ENCODE measurements at places on chromosomes 2 and 18.
A peak's percentile ranks its signal among the peaks of the same experiment; 100 is the strongest.

GRCh38 chr2:50820176-50820575, 211.8 kb downstream of the NRXN1 start:
- DNase-seq, result no peak

DNA sequence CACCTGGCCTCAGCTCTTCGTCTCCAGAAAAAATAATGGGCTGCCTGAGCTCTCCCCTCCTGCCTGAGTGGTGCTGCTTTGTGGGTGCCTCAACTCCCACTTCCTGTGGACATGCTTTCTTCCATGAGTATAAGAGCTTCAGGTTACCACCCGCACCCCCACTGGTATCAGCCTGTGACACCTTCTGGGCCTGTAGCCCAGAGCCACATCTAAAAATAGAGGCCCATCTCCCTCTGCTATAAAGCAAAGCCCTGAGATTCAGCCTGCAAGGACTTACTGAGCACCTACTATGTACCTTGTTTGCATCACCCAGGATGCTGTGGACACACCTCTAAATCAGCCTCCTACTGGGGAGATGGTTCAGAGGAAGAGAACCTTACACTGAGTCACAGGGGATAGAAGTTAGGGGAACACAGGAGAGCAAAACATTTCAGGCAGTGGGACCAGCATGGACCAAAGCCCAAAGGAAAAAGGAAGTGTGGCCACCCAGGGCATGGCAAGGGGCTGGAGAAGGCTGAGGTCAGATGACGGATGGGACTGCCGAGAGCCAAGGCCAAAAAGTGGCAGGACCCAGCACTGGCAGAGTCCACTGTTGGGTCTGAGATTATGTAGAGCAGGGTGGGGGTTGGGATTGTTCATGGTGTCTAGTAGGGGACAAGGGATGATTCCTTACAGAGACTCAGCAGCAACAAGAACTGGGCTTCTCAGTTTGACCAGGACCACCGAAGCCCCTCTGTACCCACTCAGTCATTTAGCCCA, 123.7 kb upstream of the PPP1CB start:
- DNase-seq, result no peak

DNA sequence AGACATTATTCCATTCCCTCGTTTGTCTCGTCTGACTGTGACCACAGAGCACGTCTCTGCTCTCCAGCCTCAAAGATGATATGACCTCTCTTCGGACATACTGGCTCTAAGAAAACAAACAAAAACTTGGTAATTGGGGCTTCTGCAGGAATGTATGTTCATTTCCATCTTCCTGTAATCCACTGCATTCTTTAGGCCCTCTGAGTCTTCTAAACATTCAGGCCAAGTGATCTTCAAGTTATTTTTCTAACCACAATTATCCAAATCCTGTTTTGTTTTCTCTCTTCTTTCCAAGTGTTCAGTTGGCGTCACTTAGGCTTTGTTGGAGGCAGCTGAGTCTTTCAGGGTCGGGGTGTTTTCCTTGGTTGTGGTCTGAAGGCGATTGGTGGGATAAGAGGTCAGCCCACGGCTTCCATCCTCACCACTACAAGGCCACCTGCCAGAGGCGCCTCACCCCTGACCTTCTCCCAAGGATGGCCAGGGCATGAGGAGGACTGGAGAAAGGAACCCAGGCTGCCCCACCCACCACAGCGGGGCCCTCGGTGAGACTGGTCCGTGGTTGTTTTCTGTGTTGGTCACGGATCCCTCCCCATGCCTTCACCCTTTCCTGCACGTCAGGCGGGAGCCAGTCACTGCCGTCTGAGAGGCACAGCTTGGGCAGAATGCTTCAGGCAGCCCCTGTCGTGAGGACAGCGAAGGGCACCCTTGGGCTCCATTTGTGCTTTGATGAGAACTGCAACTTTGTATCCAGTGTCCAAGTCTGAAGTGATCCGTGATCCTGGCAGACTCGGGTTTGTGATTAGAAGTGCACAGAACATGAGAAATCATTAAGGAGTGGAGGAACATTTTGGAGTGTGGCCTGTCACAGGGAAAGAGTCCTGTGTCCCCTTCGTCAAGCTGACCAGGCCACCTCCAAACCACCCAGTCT, 88.6 kb upstream of the FHL2 start:
- DNase-seq, result no peak

DNA sequence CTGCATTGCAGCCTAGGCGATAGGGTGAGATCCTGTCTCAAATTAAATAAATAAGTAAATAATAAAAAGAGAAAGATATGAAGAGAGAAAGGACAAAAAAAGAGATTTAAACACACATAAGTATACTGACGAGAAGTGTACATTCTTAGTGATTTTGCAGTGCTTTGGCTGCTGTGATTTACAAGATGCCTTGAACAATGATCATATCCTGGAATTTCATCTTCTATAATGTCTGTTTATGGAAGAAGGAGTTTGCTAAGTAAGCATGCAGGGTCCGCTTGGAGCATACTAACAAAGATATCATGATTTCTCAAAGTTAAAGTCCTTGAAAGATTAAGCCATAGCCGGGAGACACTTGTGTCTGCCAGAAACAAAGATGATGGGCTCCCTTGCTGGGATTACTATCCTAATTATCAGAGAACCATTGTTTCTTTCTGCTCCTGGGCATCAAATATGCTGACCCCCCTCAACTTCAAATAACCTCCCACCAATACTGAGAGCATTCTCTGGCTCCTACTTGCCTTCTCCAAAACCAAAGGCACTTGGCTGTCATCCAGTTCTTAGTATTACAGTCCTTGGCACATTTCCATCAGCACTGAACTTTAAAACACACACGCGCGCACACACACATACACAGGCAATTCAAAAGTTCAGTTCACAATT, 47.5 kb upstream of the STAM2 start:
- peak; percentile 25 for DNase-seq

- no peak for DNase-seq
Observed at GRCh38 chr2:120667981-120668380, 67.7 kb upstream of the GLI2 start.

- no peak for DNase-seq
Observed at GRCh38 chr2:30964334-30965005, 157.2 kb upstream of the CAPN13 start.

DNA sequence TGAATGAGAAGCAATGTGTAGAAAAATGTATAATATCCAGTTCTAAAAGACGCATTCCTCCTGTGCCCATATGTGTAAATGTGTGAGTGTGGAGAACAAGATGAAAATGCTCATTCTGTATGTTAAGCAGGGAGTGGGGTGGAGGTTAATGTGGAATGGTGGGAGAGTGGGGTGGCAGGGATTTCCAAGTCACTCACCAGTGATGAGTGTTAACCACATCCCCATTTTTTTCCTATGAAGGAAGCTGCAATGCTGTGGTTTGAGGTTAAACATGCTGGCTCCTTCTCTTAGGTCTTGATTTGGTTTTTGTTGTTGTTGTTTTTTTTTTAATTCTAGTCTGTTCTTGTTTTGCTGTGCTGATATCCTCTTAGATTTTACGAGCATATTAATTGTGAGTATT, 169.4 kb downstream of the NEDD4L start:
- no peak for DNase-seq

DNA sequence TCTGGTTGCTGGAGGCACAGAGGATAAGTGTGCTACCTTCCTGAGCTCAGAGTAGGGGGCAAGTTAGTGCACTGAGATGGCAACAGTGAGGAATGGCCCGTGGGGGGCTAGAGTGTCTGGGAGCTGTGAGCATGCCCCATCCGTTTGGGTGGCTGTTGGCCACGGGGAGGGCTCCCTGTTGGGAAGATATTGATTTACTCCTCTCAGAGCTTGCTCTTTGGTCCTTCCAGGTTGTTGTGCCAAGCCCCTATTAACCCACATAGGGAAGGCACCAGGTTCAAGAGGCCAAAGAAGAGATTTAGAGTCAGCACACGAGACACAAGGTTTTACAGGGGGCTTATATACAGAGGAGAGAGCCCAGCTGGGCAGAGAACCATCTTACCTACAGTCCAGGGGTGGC, 318.8 kb downstream of the TSN start:
- DNase-seq, result no peak

GRCh38 chr2:136012315-136012714, 26.9 kb upstream of the DARS1 start:
- DNase-seq, result no peak

GRCh38 chr2:144835634-144836350, 315.9 kb upstream of the ZEB2 start:
- DNase-seq, result no peak

DNA sequence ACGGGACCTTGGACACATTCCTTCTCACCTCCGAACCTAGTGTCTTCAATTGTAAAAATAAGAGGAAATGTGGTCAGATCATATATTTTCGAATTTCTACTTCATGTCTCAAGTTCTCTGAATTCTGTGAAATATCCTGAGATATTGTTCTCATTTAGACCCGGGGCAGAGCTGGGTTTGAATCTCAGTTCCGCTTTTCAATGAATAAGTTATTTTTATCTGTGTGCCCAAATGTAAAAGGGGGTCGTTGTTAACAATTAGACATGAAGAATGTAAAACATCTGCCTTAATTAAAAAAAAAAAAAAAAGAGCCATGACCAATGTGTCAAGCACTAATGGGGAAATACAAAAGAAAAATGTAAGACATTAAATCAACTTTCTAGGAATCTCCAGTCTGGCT, 48.9 kb upstream of the BCL11A start:
- no peak for DNase-seq

GRCh38 chr2:222833410-222833809, 27.4 kb upstream of the ACSL3 start:
- no peak for DNase-seq

DNA sequence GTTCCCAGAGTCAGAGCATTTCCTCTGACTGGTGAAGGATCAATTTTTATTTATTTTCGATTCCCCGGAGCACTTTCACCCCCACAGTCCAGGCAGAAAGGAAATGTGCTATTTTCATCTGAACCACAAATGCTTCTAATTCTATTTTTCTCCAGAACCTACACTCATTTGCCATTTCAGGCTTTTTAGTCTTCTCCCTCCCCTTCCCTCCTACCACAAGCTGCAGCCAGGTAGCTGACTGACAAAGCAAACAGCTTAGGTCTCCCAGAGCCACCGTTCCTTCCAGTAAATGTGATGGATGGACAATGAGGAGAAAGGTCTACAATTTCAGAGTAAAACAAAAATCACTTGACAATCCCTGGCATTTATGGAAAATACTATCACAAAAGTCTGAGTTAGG, 76.9 kb downstream of the KLF7 start:
- no peak for DNase-seq

- no peak for DNase-seq
Observed at GRCh38 chr18:21451851-21452250, 148.7 kb downstream of the ESCO1 start.

DNA sequence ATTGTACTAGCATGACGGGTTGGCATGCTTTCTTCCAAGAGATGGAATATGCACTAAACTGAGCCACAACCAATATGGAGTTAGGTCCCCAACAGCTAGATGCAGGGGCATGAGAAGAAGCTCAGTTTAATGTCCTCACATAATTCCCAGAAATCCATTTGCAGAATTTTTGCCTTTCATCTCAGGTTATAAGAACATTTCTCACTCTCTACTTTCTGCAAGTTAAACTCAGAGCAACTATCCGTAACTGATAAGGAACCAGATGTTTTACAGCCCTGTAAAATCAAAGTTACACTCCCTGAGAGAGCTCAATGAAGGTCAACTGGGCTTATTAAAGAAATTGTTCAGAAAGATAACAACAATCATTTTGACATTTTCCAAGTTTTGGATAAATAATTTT, 30.7 kb downstream of the COPS8 start:
- DNase-seq, result no peak

DNA sequence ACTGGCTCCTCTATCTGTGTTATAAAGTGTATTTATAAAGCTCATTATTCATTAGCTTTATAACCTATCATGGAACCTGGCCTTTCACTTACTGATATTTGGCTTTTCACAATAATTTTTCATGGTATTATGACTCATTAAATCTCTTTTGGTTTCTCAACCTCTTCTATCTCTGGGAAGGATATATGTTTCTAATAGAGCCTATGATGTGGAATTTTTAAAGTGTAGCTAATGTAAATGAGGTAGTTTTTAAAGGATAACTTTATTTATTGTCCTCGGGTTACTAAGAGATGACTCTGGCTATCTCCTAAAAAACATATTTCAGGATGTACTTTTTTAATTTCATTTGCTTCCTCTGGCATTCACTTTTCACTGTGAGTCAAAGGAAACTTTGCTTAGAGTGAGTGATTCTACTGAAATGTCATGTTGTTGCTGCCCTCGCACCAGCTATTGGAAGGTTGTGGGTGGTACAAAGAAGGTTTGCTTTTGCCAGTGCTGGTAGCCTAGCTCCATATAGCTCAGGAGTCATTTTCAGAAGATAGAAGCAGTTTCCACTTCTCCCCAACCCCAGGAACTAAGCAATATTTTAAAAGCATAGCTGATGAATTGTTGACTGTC, 85.2 kb upstream of the RPE start:
- no peak for DNase-seq

GRCh38 chr2:85819811-85820510, 66.2 kb downstream of the ATOH8 start:
- no peak for DNase-seq

DNA sequence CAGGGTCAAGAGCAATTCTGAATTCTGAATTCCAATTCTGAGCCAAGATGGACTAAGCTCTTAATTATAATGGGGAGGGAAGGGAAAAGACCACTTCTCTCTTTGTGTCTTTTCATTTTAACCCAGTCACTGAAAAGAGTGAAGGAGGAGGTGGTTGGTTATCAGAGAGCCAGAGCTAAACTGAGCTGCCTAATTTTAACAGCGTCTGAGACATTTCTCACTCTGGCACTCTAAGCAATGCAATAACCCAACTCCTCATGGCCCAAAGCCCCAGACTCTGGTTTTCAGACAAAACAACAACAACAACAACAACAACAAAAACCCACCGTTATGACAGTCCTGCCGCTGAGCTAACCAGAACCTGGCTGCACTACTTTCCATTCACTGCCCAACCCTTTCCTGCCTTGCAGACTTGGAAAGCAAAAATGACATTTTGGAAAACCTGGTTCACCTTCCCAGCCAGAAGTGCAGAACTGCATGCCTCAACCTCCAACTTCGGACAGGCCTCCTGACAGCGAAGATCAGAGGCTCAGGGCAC, 1.0 kb downstream of the CHST10 start:
- no peak for DNase-seq

- no peak for DNase-seq
Observed at GRCh38 chr18:49751427-49752094, 61.8 kb downstream of the ACAA2 start.

- DNase-seq, result no peak
Observed at GRCh38 chr18:3906116-3906750, 456.3 kb downstream of the TGIF1 start.

DNA sequence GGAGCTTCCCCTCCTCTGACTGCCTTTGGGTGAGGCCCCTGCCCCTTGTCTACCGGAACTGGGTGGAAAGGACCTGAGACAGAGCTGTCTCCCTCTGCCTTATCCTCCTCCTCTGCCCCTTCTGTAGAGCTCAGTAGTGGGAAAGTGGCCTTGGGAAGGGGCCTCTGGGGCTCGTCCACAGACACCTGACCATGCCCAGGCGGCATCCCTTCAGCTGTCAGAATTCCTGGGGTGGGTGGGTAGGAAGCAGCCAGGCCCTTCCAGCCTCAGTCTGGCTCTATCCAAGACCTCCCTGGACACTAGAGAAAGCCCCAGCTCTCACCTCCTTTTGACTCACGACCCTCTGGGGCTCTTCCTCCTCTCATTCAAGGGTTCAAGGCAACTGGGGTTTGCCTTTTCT, 35.6 kb downstream of the B3GNT2 start:
- no peak for DNase-seq

- no peak for DNase-seq
Observed at GRCh38 chr2:6353669-6354068, 512.0 kb downstream of the CMPK2 start.

- no peak for DNase-seq
Observed at GRCh38 chr2:210474776-210475175, 1.8 kb downstream of the LANCL1 start.

GRCh38 chr18:47632970-47633635, 297.4 kb downstream of the SMAD2 start:
- DNase-seq, result no peak

All from NCI-H526 (cell line).